Activated T-helper 17 cell treated with anti-CD3 and anti-CD28 coated beads, Interleukin-2, amount 50 U/mL, for 72 hours (primary cell): ENCODE measurements at places on chromosomes 1 and 21.
A peak's percentile ranks its signal among the peaks of the same experiment; 100 is the strongest.

DNA sequence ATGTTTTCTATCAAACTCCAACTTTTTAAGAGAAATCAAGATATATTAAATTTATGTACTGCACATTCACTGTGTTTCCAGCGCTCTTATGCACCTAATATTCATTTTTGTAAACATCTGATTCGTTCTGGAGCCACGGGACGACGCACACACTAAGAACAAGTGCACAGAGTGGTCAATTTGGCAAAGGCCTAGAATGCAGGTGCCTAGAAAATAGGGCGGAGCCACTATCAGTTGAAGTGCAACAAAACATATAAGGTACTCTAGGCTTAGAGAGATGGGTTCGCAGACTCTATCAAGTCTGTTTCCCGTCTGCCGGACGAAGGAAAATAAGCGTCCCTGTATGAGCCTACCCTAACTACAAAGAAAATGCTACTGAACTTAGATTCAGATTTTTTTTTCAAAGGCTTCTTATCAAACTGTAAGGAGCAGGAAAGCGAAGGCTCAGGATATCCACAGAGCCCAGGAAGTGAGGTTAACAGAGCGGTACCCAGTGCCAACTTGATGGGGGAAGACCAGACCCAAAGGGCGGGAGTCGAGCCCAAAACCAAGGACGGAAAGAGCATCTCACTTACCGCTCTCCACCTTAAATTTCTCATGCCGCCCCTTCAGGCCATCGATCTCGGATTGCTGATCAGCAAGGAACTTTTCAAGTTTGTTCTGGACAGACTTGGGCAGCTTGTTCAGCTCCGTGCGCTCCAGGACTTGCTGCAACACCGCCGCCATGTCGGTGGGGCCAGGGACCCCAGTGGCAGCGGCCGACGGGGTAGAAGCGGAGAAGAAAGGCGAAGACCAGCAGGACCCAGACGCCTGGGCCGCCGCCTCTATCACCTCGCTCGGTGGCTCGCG is 526 bp downstream of the TPR start:
- ATAC-seq = peak; percentile 28

DNA sequence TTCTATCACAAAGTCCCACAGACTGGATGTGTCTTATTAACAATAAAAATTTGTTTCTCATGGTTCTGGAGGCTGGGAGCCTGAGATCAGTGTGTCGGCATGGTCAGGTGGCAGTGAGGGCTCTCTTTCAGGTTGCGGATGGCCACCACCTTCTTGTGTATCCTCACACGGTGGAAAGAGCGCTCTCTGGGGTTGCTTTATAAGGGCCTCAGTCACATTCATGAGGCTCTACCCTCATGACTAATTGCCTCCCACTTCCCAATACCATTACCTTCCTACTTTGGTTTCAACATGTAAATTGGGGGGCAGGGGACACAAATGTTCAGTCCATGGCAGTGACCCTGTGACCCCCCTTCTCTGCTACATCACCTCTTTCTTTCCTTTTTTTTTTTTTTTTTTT is 20.7 kb upstream of the MX1 start:
- ATAC-seq = no peak

DNA sequence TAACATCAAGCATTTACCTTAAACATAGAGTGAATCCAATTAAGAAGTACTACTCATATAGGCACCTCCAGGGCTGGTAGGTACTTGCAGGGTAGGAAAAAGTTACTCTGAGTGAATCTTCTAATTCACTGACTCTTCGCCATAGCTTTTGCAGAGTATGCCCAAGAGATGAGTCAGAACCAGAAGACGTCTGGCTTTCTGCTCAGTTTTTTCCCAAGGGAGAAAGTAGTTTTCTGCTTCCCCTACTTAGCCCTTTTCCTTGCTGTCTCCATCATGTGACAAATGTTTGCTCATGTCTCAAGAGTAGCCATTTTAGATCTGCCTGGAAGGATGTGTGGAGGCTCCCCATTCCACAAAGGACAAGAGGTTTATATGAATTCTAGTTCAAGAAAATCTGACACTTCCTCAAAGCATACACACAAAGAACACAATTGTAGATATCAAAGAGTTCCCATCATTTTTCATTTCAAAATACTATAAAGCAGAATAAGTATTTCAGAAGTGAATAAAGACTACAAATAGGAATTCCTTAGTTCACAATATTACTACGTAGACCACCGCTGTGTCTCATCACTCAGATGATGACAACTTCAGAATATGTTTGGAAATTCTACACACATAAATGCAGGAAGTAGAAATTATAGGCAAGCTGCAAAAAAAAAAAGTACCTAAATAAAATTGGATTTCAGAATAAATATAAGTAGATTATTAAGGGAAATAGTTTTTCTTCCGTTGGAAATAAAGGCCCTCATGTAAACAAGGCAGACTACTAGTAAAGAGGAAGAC is 98.5 kb downstream of the ASH1L start:
- peak; percentile 67 for ATAC-seq

DNA sequence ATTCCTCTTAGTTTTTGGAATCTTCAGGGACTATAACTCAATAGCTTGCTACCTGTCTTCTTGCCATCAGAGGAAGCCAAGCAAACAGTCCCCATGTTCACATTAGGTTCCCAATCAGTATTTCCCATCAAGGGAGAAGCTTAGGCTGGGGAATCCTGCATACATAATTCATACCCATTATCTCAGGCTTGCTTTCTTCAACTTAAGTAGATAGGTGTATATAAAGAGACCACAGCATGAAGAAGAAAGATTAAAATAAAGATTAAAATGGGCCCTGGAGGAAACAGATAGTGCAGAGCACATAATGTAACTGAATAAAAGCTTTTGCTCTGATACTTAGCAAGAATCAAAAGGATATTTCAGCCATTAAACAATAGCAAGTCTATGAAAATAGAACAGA is 29.0 kb upstream of the KCNK1 start:
- no peak for ATAC-seq

GRCh38 chr1:18581420-18581880 is 49.2 kb upstream of the PAX7 start:
- peak; percentile 37 for ATAC-seq

GRCh38 chr21:27477296-27477695 is 510.4 kb upstream of the ADAMTS5 start:
- no peak for ATAC-seq

DNA sequence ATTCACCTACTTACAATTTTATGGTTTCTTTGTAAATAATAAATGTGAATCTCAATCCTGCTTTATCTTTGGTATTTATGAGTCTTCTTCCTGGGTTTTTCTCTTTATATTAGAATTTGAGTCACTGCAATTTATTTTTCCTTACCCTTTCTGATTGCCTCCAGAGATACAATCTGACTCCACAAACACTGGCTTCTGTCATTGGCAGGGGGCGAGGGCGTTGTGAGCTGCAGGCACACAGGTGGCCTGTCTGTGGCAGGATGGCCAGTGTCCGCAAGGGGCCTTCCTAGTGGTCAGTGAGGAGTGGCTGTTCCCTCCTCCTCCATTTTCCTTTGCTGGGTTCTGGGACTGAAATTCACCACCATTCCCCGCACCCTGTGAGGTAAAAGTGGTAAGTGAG is 2.0 kb upstream of the MTARC1 start:
- ATAC-seq = no peak

DNA sequence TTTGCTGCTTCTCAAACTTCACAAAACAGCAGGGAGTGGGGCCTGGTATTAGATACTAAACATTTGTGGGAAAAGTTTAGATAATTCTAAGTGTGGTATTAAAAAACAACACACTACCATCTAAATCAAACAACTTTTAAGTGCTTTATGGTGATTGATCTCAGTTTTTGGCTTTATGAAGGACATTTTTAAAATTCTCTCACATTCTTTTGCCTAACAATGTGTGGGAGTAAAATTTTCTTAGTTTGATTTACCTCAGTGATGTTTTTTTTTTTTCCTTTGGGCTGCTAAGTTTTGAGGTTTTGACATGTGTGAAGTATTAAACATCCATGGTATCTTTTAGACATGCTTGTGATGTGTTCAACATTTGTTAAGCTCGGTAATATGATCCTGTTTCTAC is 116.2 kb downstream of the DISP1 start:
- ATAC-seq = no peak

DNA sequence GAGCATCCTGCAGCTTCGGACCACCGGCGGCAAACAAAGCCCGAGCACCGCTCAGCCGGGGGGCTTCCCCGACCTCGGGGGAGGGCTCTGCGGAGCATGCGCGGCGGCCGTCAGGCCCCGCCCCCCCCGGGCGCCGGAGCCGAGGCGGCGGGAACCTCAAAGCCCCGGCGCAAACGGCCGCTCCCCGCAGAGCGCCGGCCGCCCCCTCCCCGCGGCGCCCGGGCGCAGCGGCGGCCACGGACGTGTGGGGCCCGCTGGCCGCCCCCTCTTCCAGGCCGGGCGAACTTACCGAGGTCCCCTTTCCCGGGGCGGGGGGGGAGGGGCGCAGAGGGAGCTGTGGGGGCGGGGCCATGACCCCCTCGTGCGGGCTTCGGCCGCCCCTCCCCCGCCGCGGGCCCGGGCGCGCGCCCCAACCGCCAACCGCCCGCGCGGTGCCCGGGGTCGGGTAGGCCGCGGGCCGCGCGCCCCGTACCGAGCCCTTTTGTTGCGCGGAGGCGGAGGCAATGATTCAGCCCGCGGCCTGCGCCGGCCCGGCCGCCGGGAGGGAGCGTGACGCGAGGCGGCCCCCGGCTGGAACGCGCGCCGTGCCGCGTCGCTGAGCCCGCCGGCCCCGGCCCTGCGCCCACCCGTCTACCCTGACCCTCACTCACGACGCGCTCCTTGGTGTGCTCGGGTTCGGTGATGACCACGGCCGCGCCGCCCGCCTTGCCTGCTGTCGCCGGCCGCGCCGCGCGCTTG is 1.7 kb downstream of the RCC2 start:
- peak; percentile 63 for ATAC-seq

DNA sequence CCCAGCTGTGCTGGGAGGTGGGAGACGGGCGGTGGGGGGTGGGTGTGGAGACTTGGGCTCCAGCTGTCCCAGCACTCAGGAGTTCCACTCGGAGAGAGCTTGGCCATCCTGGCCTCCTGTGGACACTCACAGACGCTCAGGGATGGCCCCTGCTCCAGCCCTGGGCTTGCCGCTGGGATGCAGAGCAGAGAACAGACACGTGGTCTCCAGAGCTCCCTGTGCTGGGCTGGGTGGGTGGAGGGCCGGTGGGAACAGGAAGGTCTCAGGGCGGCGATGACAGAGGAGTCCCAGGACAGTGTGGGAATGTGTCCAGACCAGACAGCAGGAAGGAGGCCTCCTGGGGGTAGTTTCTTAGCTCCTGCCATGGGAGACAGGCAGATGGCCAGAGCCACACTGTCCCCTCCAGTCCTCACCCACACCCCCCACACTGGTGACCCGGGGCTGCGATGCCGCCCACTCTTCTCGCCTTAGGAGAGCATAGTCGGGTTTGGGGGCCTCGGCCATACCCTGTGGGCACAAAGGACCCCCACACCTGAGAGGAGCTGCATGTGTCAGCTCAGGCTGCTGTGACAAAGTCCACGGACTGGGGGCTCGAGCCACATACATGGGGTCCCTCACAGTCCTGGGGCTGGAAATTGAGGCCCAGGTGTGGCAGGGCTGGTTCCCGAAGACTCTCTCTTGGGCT is 2.0 kb downstream of the KRTAP10-9 start:
- ATAC-seq = no peak

DNA sequence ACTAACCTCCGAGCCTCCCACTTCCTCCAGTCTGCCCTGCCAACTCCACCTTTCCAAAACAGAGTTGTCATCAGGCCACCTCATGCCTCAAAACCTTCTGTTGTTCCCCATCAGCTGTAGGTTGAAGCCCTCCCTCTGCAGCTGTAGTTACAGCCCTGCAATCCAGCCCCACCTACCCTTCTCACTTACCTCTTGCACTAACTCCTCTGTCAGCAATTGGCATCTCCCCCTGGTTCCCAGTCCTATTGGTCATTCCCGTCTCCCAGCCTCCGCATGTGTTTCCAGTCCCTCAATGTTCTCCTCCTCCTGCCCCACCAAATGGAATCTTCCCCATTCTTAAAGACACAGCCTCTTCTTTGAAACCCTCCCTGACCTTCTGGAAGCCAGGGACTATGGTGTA is 100.1 kb upstream of the GCLM start:
- ATAC-seq = no peak

DNA sequence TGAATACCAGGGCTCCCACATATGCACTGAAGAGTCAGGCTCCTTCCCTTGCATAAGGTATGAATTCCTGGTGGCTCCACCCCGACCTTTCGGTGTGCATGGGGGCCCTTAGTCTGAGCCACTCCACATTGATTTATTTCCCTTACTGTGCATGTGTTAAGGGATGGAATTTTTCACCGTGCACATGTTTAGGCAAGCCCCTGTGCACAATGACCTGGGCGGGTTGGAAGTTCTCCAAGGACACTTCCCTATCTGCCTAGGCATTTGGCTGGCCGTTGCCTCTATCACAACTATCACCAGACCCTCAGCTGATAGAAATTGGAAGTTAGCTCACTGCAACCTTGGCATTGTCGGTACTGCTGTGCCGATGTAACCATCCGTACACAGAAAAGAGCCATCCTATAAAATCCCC is 9.7 kb downstream of the S100A6 start:
- ATAC-seq = no peak

DNA sequence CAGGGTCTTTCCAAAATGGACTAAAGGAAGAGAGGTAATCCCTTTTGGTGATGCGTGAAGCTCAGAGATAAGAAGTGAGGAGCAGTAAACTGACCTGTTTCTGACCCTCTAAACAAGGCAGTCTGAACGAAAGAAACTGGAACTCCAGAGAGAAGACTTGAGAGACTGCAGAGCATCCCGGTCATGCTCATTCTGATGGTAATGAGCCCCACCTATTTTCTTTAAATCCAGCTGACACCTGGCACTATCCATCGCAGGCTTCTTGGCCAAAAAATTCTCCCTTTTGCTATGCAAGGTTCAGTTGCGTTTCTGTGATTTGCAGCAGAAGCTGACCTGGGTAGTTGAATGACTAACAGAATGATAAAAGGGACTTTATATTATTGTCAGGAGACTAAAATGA is 105.9 kb upstream of the KCNK2 start:
- ATAC-seq = no peak

DNA sequence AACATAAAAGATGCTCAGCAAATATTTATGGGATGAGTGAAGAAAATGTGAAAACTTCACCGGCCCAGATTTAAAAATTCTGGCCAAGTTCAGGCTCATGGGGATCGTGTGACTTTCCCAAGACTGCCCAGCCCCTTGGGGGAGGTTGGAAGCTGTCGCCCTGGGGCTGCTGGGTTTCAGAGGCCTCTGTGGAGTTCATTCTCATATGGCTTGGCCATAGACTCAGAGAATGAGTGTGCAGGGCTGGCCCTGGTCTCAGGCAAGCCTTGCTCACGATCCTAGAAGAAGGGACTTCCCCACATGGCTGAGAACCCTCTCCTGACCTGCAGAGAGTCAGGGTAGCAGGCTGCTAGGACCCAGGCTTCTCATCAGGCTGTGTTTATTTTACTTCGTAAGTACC is 24.6 kb downstream of the PADI2 start:
- ATAC-seq = no peak

GRCh38 chr1:198867182-198867581 is 228.3 kb downstream of the PTPRC start:
- ATAC-seq = no peak

DNA sequence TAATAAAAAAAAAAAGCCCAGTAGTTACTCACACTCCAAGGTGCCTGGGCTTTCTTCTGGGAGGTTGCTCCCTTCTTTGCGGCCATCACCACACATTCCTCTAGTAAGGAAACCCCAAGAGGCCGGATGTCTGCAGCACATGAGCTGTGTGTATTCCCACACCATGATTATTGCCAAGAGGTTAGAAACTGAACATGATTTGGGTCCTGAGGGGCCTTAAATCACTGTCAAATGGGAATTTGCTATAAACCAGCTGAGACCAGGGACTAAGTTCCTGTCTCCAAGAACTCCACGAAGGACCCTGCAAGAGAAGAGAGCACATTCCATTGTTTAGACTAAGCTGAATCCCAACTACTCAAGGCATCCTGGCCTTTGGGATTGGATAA is 85.3 kb upstream of the SSX2IP start:
- ATAC-seq = no peak
